ENCODE measurements at places on chromosomes 13 and 19.

DNA sequence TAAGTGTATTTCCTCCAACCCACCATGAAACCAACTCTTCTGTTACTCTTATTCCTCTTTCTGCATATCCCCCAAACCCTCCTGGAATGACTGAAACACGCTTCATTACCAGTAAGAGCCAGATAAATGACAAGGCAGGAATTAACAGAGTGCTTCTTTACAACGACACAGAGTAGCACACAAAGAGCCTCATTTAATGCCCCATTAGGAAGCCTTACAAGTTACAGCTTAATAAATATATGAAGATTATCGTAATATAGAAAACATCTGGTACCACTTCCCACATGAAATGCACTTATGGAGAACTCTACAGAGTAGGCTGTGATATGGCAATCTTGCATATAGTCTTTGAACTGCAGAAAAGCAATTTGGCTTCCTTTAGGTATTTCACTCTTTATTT is 116.8 kb downstream of the ENOX1 start:
- no peak for DNase-seq

GRCh38 chr13:50179977-50180376 is 164.7 kb downstream of the KCNRG start:
- DNase-seq, result no peak

DNA sequence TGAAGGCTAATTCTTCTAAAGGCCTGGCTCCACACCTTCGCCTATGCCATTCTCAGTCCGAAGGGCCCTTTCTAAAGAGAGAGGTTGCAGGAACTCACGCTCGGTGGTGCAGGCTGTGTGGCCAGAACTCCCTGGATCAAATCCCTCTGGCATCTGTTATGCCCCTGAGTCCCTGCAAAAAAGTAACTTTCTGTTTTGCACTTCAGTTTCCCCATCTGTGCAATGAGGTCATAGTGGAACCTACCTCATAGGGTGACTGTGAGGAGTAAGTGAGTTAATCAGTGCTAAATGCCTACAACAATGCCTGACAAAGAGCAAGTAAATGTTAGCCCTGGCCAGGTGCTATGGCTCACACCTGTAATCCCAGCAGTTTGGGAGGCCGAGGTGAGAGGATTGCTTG is 7.3 kb downstream of the IGSF23 start:
- DNase-seq, result no peak

- peak; percentile 61 for DNase-seq
These were observed 1651.9 kb upstream of the MIR17HG start for GRCh38 chr13:89695343-89696257.

DNA sequence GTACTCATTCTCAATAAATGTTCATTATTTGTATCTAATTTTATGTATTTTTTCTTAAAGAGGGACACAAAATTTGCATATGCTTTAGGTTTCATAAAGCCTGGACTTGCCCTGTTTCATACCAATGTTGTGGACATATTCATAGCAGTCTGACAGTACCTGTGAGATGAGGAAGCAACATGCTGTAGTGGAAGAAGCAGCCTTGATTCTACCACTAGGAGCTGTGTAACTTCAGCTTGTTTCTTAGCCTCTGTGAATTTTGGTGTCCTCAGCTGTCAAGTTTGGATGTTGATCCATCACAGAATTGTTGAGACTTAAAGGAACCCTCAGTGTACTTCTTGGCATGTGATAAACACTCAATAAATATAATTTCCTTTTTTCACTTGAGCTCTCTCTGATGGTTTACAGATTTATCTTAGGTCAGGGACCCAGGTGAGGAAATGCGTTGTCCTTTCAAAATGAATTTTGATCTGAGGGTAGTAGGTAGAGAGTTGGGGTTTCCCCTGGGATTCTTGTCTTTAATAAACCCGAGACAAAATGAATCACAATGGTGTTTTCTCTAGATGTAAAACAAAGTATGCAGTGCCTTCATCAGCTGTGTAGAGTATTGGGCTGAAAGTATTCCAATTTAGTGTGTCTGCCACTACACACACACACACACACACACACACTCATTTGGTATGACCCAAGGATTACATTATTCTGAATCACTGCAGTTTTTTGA is 152.1 kb downstream of the KCNRG start:
- no peak for DNase-seq

DNA sequence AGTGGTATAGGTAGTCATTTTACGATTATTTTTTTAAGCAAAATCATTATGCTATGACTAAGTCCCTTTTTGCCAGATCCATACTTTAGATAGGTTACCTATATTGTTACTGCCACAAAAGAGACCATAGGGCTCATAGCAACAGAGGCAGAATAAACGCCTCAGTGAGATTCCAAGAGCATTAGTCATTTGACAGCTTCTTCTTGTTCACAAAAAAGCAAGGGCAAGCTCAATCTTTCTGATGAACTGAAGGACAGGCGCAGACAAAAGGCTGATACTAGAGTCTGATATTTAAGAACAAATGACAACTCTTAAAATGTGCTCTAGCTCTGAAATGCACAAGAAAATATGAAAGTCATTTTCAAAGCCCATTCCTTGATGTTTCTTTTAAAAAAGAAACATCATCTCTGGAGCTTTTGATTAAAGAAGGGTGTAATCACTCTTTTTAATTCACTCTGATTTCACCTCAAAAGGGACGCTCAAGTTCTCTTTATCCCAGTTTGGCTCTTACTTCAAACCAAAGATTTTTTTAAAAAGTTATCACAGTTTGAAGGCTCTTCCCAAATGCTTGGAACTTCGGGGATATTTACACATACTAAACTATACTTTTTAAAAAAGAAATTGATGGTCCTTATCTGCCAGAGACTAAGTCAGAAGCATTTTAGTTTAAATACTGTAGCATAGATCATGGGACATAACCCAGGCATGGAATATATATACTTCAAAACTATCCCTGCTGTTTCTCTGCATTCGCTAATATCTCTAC is 187.2 kb downstream of the EFNB2 start:
- peak; percentile 74 for DNase-seq

- DNase-seq, result no peak
These were observed 7.2 kb downstream of the SLITRK5 start for GRCh38 chr13:87678372-87678752.

DNA sequence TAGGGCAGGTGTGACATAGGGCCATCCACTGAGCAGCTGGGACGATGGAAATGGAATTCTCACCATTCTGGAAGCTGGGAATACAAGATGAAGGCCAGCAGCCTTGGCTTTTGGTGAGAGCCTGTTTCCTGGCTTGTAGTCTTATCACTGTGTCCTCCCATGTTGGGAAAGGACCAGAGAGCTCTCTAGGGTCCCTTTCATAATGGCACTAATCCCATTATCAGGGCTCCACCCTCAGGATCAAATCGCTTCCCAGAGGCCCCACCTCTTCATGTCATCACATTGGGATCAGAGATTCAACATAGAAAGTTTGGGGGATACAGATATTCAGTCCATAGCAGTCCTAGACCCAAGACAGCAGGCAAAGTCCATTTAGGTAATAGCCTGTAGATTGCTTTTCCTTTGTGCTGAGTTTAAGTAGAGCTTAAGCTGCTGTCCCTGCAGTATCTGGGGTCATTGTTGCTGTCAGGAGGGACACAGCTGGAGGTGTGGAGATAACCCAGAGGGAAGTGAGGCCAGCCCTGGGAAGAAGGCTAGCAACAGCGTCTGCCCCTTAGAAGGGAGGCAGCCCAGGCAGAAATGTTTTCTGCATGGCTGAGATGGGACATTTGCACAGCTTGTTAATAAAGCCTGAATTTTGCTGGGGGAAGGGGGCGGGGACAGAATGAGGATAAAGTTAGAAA is 136.5 kb upstream of the GPR12 start:
- no peak for DNase-seq

DNA sequence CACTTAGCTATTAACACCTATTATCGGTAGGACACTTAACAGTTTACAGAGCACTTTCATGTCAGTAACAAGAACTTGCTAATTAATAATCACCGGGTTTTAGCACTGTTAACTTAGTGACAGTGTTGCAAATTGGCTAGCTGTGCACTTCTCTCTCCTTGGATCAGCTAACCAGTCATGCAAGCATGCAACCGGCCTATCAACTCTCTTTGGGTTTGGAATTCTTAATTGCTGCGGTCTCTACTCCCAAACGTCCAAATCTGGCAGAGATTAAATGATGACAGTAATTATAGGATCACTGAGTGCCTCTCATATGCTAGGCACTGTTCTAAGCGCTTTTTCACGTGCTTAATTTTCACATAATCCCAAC is 1.2 kb downstream of the EPS15L1 start:
- DNase-seq, result no peak

DNA sequence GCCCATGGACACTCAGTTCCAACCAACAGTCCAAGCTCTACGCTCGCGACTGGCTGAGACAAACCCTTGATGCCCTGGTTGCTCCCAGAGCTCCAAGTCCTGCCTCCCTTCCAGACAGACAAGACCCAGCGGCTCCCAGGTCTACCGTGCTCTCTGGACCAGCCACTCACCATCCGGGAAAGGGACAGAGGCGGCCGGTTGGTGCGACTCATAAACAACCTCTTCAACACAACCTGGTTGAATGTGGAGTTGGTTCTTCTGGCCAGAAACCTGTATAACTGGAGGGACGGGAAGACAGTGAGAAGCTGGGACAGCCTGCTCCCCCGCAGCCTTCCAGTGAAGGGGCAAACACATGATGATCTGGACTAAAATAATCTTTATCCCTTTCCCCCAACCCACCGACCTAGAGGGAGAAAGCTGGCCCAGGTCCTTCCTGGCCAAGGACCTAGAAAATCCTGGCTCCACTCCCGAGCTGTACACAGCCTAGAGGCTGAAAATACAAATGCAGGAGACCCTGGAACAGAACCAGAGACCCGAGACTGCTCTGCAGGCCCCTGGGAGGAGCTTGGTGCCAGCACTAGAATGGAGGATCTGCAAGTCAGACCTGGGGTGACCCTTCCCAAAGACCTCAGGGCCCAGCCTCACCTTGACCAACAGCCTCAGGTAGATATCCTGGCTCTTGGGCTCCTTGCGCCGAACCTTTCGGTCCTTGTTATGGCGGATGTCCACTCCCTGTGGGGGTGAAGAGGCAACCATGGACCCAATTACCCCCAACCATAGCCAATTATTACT is 1.6 kb downstream of the RPL18 start:
- peak; percentile 30 for DNase-seq

GRCh38 chr13:51730927-51731326 is 73.0 kb downstream of the DHRS12 start:
- DNase-seq, result no peak

GRCh38 chr13:49369866-49370265 is 74.0 kb downstream of the CAB39L start:
- DNase-seq, result no peak

- DNase-seq, result no peak
These were observed 661 bp upstream of the BABAM1 start for GRCh38 chr19:17266589-17266974.

Data from astrocyte of the spinal cord (primary cell).